ENCODE measurements at places on chromosomes 2 and 18. TPM values are rescaled to one million over a fixed set of nuclear protein-coding genes. Genes with fewer than 3 reads are reported as not detected.

The SIX3 gene
- 0.21 TPM for total RNA-seq

The MATN3 gene
- total RNA-seq: 3.5 TPM

The NETO1 gene
- total RNA-seq: not detected

The ARMC9 gene
- total RNA-seq: 42.7 TPM

The PSTPIP2 gene
- total RNA-seq: 0.39 TPM

DNA sequence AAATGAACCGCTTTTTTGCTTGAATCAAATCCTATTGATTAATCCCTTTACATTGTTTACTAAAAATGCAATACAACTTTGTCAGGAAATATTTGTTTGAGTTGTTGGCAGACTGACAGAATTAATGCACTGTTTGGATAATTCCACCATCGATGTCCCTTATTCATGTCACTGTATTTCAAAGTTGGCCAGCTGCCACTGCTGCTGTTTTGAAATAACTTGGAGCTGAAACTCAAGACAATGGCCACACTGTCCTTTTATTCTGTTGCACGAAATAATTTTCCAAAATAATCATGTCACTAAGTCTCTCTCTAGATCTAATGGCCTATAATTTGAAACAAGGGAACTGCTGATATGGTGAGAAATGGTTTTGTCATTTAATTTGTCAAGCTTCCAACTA, 55.2 kb upstream of the PAX3 start:
- DNase-seq: no peak

DNA sequence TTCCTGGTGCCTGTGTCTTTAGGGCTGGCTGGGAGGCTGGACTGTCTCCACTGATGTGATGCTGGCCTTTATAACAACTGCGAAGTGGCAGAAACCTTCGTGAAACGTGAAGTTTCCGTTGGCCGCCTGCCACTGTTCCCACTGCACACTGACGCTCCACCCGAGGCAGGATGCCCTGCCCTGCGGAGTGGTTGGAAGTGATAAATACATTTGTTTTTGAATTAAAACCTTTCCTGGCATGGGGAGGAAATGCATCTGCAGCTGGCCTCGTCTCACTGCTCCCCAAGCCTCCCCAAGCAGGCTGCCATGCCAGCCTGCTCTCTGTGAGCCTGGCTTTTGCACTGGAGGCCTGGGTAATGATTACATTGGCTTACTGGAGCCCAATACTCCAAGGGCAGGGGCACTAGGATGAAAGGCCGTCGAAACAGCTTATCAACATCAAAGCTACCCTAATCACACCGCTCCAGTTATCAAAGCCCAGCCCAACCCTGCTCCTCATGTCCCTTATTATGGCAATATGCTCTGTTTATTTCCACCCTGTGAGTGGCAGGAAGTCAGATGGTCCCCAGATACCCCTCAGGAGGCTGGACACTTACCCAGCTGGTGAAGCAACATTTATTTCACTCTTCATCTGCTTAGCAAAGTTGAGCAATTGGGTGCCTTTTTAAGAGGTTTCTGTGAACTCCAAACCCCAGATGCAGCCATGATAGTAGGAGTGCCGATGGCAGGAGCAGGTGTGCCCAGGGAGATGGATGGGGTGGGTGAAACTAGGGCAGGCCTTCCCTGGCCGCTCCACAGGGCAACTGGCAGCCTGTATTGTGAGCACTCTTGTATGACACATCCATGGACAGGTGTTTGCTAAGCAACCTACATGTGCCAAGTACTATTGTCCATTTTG, 97.4 kb upstream of the ITGA6 start:
- no peak for DNase-seq

GRCh38 chr2:171478345-171478744, 43.9 kb upstream of the CYBRD1 start:
- no peak for DNase-seq

DNA sequence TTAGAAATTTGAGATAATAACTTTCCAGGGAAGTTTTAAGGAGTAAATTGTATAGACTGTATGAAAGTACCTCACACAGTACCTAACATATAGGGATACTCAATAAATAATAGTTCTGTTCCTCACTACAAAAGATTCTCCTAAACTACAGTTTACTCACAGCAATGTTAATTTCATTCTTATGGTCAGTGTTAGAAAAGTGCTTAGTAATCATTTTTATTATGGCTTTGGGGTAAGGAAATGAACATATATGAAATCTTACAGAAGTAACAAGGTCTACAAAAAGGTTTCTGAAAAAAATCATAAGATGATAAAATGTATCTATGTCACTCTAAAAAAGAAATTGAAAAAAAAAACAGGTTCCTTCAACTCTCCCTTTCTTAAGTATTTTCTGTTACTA, 67.2 kb downstream of the IKZF2 start:
- no peak for DNase-seq

DNA sequence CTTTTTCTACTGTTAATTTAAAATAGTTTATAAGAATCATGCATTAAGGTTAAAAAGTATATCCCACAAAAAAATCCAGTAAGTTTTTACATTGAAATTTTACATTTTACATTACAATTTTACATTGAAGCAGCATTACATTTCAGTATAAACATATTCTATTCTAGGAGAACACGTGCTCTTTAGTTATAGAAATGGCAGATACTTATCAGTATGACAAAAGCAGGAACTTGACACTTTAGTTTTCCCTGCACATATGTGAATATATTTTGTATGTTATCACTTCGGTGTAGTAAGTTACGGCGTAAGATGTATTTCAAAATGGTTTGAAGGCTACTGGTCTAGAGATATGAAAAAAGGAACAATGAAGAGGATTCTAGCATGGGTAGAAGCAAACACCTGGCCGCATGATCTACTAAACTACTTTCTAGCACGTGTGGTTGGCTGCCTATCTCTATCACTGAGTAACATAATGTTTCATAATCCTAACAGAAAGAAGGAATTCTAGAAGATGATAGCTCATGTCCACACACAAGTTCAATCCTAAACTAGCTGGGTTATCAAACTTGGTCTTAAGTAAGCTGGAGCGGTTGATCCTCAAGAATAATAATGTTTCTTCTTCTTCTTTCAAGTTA, 5.4 kb downstream of the IMMT start:
- no peak for DNase-seq

GRCh38 chr18:59374128-59374527, 15.1 kb upstream of the LMAN1 start:
- no peak for DNase-seq

- no peak for DNase-seq
These were observed 318 bp downstream of the TYW5 start for GRCh38 chr2:199955007-199955338.

DNA sequence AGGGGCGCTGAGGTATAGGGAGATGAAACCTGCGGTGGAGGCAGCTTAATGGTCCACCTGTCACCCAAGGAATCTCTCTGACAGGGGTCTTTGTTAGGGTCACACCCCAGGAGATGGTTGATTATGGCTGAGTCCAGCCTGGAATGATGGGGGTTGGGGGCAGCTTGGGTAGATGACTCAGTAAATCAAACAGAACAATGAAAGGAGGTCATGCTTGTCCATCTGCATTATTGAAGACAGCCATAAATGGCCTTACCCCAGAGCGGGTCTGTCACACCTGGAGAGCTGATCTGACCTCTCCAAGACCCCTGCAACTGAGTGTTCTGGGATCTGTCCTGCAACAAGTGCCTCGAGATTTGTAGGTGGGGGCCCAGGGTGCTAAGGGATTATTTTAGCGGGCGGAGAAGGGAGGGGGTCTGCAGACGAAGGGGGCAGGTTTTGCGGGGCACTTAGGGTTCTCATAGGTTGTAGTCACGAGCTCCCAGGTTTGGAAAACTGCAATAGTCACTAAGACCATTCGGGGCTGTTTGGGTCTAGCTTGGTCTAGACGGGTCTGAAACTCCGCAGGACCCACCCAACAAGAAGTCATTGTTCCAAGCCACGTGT, 771 bp upstream of the IGFBP2 start:
- no peak for DNase-seq

GRCh38 chr2:126635281-126635680, 20.7 kb upstream of the GYPC start:
- no peak for DNase-seq

DNA sequence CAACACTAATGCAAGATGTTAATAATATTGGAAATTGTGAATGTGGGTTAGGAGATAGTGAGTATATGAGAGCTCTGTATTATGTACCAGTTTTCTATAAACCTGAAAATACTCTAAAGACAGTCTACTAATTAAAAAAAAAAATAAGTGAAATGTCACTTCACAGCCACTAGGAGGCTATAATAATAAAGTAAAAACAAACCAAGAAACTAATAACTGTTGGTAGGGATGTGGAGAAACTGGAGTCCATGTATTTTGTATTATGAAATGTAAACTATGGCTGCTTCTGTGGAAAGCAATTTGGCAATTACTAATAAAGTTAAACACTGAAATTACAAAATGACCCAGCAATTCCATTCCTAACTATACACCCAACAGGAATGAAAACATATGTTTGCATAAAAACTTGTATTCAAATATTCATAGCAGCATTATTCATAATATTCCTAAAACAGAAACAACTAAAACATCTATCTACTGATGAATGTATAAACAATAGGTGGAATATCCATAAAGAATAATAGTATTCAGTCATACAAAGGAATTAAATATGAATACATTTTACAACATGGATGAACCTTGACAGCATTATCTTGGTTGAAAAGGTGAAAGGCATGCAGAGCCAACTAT, 36.2 kb downstream of the CCDC178 start:
- no peak for DNase-seq
